ENCODE measurements at places on chromosomes 3 and 15.

DNA sequence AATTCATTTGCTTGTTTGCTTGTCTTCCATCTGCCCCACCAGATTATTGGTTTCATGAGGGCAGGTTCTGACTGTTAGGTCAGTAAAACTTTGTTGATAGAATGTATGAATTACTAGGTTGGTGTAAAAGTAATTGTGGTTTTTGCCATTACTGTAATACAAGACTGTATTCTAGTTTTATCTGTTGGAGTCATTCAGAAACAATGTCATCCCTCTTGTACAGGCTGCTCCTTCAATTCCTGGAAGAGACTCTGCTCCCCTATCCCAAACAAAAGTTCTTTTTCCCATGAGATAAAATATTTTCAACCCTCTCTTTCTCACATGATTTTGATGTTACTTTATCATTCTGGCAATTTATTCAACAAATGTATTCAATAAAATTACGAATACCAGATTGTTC lies 115.0 kb downstream of the CHST2 start:
- DNase-seq, result no peak

DNA sequence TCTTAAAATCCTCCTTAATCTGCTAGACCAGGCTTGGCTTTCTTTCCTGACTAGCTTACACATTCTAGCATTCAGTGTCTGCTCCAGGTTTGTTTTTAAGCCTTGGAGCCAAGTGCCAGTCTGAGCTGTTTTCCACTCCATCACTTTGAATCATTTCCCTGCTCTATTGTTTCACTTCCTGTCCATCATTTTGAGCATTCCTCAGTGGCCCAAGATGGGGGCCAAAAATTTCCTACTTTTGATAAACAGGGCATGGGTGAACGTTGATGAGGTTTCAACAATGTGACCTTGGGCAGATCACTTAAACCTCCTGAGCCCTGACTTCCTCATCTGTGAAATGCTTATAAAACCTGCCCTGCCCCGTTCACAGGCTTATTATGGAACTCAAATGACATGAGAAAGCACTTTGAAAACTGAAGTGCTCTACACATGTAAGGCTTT lies 4.4 kb downstream of the CYP19A1 start:
- no peak for DNase-seq

DNA sequence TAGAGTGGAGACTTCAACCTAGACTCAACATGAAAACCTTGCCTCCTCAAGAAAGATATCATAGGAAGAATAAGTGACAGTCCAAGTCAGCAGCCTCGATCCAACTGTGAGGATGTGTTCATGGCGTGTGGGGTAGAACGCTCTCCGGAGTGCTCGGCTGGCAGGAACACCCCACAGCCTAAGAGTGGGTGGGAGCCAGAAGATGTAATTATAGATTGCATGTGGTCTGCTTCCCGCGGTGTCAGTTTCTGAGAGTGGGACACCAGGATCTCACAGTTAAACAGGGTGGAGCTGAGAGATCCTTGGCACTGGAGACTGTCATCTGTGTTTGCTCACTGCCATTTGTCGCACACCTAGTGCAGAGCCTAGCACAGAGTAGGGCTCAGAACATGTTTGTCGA lies 158.0 kb downstream of the CTNNB1 start:
- DNase-seq, result no peak

GRCh38 chr15:80118956-80119355 lies 33.8 kb upstream of the FAH start:
- DNase-seq, result no peak

GRCh38 chr15:55685286-55685685 lies 57.7 kb downstream of the PRTG start:
- DNase-seq, result no peak

DNA sequence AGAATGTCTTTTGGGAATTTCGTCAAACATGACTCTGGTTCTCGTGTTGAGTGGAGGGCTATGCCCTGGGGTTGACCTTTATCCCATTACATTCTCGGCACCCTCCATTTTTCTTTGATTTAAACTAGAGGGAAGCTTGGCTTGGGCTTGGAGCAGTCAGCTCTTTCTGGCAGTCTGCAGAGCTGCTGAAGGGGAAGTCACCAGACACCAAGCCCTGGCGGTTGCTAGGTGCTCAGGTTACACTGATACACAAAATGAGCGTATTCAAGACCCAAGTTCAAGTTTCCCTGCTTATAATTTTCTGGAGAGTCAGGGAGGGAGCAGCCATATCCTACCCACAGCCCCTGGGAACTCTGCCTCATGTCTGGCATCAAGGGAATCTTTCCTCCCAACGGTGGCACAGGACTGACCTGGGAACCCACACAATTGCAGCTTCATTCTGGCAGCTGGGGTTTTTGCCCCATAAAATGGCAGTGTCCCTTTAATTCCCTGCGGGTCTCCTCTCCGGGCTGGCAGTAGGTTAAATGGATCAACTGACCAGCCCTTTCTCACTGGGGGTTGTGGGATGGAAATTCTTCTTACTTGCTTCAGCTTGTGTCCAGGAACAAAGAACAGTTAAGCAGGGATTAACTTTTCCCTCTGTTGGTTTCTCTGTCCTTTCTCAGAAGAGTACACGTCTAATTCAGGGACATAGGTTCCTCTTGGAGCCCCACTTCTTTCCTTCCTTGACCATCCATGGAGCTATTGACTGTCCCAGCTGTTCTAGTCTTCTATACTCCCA lies 110.0 kb upstream of the DLG1 start:
- DNase-seq, result peak; percentile 73

- no peak for DNase-seq
Observed at GRCh38 chr3:46168583-46169345, 39.3 kb downstream of the CCR1 start.

DNA sequence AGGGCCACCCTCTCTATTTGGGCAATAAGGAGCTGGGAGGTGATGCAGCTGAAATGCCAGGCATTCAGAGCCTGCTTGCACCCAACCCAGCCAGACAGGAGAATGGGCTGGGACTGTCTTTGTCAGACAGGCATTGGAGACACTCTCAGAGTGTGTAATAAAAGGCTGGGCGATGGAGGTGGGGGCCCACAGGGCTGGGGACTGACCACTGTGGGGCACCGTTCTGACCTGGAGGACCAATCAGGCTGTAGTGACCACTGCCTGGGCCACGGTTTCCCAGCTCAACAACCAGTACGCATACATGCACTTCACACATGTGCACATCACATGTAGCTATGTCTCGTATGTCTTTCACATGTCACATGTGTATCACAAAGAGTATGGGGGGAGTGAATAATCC lies 5.7 kb upstream of the IGDCC3 start:
- no peak for DNase-seq

- DNase-seq, result no peak
Observed at GRCh38 chr3:16104156-16104555, 70.3 kb upstream of the GALNT15 start.

- DNase-seq, result no peak
Observed at GRCh38 chr3:67031986-67032385, 33.9 kb downstream of the KBTBD8 start.

- DNase-seq, result no peak
Observed at GRCh38 chr3:14899993-14900618, 47.3 kb upstream of the NR2C2 start.

DNA sequence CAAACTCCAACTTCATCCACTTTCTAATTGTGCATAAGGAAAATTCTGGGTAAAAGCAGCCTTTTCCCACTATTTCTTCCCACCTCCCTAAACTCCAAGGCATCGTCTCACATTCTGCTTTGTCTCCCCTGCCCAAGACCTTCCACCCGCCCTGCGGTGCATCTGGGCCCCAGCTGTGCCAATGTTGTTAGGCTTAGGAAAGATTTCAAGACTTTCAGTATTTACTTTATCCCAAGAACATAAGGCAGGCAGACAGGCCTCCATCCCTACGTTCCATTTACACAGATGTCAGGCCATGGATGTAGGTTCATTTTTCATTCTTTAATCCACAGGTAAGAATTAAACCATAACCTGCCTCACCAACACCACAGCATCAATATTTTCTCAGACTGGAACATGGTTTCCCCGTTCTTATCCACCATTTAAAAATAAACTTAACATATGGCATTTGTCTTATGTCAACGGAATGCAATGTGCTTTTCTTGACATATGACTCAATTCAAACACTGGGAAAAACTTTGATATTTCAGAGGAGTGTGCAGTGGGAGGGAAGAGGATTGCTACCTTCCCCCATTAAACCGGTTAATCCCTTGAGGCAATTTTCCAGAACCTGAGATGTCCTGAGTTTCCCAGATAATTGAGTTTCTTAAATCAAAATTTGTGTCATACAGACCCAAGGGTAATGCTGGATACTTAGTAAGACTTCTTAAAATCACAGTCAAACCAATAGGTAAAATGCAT lies 238.0 kb upstream of the LRIG1 start:
- DNase-seq, result no peak

DNA sequence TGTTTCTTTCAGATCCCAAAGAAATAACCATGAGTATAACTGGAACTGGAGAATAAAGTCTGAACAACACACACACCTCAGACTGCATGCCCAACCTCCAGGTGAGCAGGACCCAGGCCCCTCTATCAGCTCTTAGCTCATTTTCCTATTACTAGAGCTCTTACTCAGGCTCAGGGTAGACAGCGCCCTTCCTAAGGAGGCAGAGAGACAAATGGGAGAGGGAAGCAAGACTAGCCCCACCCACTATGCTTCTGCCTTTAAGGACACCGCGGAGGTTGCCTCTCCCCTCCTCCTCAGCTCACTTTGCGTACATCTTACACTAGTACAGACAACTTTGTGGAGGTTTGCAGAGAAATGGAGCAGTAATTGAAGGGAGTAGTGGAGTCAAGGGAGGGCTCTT lies 44.0 kb upstream of the GLCE start:
- no peak for DNase-seq

- DNase-seq, result no peak
Observed at GRCh38 chr15:88629071-88629470, 7.9 kb downstream of the AEN start.

GRCh38 chr3:7812490-7812889 lies 689.1 kb upstream of the LMCD1 start:
- no peak for DNase-seq

DNA sequence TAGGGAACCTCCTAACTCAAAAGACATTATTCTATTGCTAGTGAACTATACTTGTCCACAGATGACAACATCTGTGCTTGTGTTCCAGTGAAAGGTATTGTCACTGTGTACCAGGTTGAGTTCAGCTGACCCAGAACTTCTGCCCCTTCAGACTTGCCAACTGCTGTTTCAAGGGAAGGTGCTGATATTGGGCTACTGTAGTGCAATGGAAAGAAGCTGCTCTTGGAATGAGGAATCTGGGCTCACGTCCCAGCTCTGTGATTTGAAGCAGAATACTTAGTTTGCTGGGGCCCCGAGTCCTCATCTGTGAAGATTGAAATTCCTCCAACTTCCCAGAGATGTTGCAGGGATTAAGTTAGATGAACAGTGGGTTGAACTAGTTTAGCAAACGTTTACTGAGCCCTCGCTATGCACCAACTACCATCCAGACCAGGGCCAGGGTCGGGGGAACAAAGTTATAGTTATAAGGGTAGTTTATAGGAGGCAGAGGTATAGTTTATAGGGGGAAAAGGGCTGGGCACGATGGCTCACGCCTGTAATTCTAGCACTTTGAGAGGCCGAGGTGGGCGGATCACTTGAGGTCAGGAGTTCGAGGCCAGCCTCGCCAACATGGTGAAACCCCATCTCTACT lies 15.9 kb upstream of the UMPS start:
- DNase-seq, result no peak

DNA sequence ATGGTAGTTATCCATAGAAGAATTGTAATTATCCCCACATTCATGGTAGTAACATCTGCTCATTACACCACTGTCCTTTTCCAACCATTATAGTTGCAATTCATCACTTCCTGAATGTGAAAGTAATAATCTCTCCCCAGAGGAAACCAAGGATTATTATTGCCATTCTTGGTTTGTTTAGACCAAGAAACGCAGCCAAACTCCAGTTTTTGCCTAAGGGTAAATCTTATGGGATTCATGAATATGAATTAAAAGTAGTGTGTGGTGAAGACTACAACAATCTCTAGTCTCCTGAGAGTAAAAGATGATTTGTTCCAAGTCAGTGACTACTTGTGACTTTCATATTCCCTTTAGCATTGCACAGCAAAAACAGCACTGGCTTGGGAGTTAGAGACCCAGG lies 45.7 kb upstream of the ABI3BP start:
- DNase-seq, result no peak

GRCh38 chr3:138457863-138458735 lies 23.7 kb downstream of the ESYT3 start:
- no peak for DNase-seq

GRCh38 chr3:40899286-40899712 lies 300.0 kb upstream of the CTNNB1 start:
- no peak for DNase-seq

DNA sequence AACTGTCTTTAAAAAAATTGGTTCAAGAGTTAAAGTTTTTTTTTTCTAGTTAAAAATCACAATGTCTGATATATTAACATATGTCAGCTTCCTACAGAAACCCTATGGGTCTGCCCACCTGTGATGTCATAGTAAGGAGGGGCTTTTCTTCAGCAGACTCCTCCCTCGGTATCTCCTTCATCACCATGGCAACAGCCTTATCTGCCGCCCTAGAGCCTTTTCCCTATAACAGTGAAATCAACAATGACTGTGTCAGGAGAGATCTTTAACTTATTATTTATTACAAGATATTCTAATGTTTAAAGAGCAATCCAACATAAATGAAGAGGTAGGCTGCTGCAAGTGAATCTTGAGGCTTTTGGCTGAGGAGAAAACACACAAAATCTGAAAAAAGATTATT lies 138.7 kb downstream of the PEX5L start:
- DNase-seq, result peak; percentile 87

- no peak for DNase-seq
Observed at GRCh38 chr3:187000711-187001151, 70.4 kb downstream of the ST6GAL1 start.

DNA sequence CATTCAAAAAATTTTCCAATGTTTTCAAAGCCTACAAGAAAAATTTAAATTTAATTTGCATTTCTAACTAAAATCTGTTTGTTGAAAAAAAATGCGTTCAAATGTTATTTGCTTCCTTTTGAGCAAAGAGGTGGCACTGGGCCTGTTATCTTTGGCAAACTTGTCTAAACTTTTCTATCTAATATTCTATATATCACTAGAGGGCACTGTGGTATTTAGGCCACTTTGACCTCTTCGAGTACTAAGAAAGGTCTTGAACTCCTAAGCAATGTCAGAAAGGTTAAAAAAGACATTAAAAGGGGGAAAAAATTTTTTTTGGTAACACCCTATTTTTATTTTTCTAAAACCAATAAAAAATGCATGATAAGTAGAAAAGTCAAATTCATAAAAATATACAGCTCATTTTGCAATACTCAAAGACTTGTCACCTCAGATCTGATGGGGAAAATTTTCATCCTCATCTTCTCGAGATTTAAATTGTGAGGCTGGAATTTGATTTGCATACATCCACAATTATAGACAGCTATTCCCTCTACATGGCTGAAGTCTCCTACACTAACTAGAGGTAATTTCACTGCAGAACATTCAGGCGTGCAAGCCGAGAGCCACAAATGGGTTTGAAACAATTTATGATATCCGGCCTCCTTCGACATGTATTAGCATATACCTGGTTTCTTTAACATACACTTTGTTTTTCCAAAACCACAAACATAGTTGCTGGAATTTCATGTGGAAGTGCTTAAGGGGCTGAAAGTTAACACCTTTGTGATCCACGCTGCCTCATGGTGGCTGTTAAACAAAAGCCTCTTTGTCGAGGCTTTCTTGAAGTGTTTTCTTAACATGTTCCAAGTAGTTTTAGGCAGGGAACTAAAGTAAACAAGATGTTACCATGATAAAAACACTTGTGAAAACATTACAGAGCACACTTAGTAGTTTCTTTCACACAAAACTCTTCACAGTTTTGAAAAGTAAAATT lies 576.4 kb downstream of the FOXP1 start:
- DNase-seq, result peak; percentile 59
